ENCODE measurements at places on chromosomes 11 and 22. TPM values are rescaled to one million over a fixed set of nuclear protein-coding genes. Genes with fewer than 3 reads are reported as not detected.

The SCT gene
- total RNA-seq, result 7.6 TPM

The SLC6A5 gene
- 0.18 TPM for total RNA-seq

The CCDC73 gene
- 0.06 TPM for total RNA-seq

The LDLRAD3 gene
- 23.9 TPM for total RNA-seq

The NAALAD2 gene
- 24.2 TPM for total RNA-seq

The CSTF3 gene
- 29.7 TPM for total RNA-seq

The MISFA gene
- 6.1 TPM for total RNA-seq

The MIOX gene
- total RNA-seq, result 5.4 TPM

The CARNS1 gene
- total RNA-seq, result 8.8 TPM

The PYGM gene
- 136 TPM for total RNA-seq

The TSSK2 gene
- not detected for total RNA-seq

The NAALADL1 gene
- 20.2 TPM for total RNA-seq

The FBLN1 gene
- 145 TPM for total RNA-seq

The BAIAP2L2 gene
- 4.5 TPM for total RNA-seq

The TMA7B gene
- total RNA-seq, result 0.12 TPM

The RFPL3 gene
- not detected for total RNA-seq

The PGR gene
- 0.12 TPM for total RNA-seq

The DRICH1 gene
- 1.2 TPM for total RNA-seq

The OAF gene
- total RNA-seq, result 38.0 TPM

The INPP5J gene
- total RNA-seq, result 5.0 TPM

The SEPTIN3 gene
- 1.5 TPM for total RNA-seq

The GAL gene
- total RNA-seq, result not detected

The GAL3ST3 gene
- 12.8 TPM for total RNA-seq

The OR10AG1 gene
- total RNA-seq, result not detected

The ART1 gene
- total RNA-seq, result 3.3 TPM
